Small intestine (tissue), 16 donors: ENCODE measurements at places on chromosomes 2 and 18. TPM values are rescaled to one million over a fixed set of nuclear protein-coding genes. Genes with fewer than 3 reads are reported as not detected.

IL1RL1 gene
- polyA plus RNA-seq: 1.4 TPM

RFTN2 gene
- not detected for polyA plus RNA-seq

G6PC2 gene
- not detected for polyA plus RNA-seq

GRCh38 chr2:172823261-172823850 lies 87.7 kb downstream of the RAPGEF4 start:
- peak; percentile 32 for DNase-seq

- no peak for DNase-seq
Measured at GRCh38 chr18:26540043-26540628, 8.2 kb downstream of the KCTD1 start.

GRCh38 chr18:59932401-59932800 lies 32.6 kb downstream of the PMAIP1 start:
- no peak for DNase-seq

- DNase-seq: peak; percentile 14
Measured at GRCh38 chr2:68907232-68907919, 36.2 kb upstream of the BMP10 start.

DNA sequence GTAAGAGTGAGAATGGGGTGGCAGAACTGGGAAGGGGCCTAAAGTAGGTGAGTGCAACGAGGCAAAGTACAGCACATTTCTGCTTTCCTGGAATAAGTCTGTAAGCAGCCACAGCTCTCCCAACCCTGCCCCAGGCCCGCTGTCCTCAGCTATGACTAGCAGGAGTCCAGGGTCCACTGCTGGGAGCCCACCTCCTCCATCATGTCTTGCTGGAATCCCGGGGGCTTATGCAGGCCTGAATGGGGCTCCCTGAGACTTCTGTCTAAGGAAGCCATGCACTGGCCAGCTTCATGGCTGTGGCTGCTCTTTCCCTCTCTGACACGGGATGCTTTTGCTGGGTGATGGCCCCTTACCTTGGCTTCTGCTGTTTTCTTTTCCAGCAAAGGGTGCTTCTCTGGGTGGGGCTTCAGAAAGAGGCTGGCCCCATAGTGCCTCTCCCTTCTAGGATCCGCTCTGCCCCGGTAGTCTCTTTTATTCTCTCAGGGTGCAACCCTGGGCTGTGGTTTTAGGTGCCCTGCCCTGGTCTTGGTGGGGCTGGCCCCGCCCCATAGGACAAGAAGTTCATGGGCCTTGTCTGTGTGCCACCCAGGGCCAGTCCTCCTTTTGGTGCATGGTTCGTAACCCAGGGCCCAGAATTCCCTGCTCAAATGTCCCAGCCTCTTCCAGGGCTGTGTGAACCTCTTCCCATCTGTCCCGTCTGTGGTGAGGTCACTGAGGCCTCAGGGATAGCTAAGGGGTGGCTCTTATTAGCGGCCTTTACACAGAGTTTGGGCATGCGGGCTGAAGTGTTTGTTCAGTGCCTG lies 33.8 kb upstream of the POLE4 start:
- peak; percentile 31 for DNase-seq

DNA sequence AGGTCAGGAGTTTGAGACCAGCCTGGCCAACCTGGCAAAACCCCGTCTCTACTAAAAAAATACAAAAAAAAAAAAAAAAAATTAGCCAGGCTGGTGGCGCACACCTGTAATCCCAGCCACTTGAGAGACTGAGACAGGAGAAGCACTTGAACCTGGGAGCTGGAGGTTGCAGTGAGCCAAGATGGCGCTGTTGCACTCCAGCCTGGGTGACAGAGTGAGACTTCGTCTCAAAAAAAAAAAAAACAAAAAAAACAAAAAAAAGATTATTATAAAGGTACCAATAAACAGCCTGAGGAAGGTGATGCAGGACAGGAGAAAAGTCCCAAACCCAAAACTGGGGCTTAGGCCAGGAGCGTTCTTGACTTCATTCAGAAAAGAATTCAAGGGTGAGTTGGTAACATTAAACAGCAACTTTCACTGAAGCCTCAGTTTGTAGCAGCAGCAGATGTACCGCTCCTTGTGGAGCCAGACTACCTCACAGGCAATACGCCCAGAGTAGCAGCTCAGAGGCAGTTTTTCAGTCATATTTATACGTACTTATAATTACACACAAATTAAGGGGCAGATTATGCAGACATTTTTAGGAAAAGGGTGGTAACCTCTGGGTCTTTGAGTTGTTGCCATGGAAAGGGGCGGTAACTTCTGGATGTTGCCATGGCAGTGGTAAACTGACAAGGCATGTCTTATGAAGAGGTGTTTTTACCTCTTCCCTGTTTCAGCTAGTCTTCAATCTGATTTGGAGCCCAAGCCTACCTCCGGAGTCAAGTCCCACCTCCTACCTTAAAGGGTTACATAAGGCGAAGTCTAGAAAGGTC lies 1596.6 kb upstream of the CELF4 start:
- DNase-seq: no peak
